ENCODE measurements at places on chromosomes 11 and 22.

- DNase-seq = no peak
Observed at GRCh38 chr11:129427816-129428406, 52.3 kb downstream of the BARX2 start.

GRCh38 chr11:134592391-134592990 is 180.4 kb upstream of the B3GAT1 start:
- peak; percentile 25 for DNase-seq

GRCh38 chr11:114250993-114251814 is 45.0 kb upstream of the NNMT start:
- no peak for DNase-seq

DNA sequence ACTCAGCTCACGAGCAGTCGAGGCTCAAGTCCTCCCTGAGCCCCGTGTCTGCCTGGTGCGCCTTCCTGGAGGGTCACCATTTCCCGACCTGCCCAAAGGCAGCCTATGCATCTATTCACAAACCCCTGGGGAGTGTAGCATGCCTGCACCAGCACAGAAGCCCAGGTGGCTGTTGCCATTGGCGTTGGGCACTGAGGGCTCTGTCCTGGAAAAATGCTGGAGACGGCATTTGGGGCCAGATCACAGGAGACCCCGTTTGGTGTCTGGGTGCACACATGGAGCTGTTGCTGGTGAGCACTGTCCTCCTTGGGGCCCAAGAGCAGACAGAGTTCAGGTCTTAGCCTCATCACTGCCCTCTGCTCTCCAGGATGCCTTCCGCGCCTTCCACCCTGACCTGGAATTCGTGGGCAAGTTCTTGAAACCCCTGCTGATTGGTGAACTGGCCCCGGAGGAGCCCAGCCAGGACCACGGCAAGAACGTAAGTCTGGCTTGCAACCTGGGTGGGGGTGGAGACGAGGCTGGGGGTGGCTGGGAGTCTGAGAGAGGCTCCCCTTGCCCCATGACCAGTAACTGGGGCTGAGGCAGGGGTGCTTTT is 9.4 kb downstream of the FADS2 start:
- no peak for DNase-seq

GRCh38 chr11:115501893-115502589 is 2.2 kb downstream of the CADM1 start:
- DNase-seq = no peak

DNA sequence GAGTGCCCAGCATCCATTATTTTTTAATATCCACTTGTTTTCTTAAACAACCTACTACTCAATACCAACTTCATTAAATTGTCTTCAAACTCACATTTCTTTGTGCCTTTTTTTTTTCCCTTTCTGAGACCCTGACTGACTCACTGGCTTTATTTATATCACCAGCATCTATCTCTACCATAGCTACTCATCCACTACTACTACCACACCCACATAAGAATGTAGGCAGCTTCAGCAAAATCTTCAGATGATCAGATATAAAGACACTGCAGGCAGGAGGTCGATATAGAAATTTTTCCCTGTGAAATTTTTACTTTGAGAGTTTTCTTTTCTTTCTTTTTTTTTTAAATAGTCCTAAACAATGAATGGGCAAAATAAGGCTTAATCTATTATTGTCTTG is 2.2 kb downstream of the OR56B1 start:
- DNase-seq = no peak

DNA sequence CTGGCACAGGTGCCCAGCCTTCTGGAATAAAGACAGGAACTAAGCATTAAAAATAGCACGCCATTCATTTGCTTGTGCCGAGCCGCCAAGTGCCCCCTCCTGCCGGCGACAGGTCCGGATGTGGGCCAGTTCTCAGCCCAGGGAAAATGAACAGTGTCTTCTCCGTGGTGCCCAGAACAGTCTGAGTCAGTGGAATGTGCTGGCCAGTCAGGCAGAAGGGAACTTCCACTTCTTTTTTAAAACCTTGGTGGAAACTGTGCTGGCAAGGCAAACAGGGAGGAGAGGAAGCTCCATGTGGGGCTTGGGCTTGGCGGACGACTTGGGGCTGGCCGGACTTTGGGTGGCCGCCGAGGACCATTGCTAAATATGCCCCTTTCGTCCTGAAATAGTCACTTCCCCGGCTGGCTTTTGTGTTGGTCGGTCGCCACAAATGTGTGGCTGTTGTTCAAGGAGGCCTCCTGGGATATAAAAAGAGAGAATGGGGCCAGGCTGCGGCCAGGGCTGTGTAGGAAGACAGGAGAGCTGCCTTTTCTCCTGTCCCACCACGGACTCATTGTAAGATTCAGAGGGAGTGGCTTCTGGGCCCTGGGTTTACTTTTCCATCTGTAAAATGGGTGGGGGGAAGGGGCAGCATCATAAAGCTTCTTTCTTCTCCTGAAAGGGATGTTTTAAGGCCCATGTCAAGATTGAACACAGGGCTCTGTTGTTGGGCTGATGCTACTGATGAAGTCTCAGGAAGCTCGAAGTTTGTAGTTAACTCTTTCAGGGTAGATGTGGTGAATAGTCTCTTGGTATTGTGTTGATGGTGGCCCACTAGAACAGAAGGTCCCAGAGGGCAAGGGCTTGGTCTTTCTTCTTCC is 101.0 kb downstream of the PTPRJ start:
- DNase-seq = peak; percentile 43

GRCh38 chr11:57276971-57277675 is 40.1 kb upstream of the APLNR start:
- peak; percentile 22 for DNase-seq

- no peak for DNase-seq
Observed at GRCh38 chr11:13262096-13262495, 15.5 kb upstream of the BMAL1 start.

- DNase-seq = no peak
Observed at GRCh38 chr11:108508653-108509593, 10.7 kb upstream of the POGLUT3 start.

DNA sequence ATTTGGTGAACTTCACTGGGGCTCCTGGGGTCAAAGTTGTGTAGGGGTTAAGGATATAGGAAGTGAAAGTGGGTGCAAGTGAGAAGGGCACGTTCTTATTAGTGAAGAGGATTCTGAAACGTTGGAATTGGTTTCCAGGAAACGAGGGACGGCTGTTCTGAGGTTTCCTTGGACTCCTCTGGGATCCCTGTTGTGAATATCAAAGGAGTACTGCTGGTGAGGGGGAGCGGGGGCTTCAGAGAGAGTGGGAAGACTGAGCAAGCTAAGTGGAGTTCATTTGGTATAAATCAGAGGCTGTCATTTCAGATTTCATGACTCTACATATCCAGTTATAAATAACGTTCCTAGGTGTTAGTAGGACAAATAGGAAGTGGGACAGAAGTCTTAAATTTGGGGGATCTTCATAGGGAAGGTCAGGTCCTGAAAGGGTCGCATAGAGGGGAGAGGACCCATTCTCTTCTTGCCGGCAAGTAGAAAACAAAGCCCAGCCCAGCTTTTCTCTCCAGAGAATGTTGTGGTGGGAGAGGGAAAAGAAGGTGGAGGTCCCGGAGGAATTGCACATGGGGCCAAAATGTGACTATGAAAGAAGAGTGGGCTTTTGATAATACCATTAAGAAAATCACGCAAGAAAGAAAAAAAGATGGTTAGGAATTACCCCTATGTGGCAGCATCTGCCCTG is 1.1 kb upstream of the NELL1 start:
- no peak for DNase-seq

GRCh38 chr11:73375830-73376159 is 404 bp upstream of the RELT start:
- DNase-seq = no peak
